ENCODE measurements at places on chromosomes 2 and 18. TPM values are rescaled to one million over a fixed set of nuclear protein-coding genes. Genes with fewer than 3 reads are reported as not detected.

DNA sequence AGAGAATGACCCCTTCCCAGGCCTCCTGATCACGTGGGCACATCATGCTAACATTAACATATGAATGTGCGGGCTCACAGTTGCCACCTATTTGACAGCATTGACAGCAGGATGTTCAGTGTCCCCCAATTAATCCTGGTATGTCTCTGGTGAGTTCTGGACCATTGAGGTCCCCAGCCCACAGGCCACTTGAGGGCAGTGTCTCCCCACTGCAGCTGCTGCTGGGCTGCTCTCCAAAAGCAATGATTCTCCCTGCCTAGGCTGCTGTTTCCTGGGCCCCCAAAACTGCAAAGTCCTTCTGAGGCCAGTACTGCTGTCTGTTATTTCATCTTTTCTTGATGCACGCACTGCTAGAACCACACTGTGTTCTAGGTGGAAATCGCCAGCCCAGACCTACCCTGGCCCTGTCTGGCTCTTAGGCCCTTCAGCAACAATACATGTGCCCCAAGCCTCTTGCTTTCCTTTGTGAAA, 52.7 kb upstream of the MAPK4 start:
- DNase-seq: peak; percentile 63

- no peak for DNase-seq
These were observed 89.9 kb downstream of the GULP1 start for GRCh38 chr2:188381614-188382013.

DNA sequence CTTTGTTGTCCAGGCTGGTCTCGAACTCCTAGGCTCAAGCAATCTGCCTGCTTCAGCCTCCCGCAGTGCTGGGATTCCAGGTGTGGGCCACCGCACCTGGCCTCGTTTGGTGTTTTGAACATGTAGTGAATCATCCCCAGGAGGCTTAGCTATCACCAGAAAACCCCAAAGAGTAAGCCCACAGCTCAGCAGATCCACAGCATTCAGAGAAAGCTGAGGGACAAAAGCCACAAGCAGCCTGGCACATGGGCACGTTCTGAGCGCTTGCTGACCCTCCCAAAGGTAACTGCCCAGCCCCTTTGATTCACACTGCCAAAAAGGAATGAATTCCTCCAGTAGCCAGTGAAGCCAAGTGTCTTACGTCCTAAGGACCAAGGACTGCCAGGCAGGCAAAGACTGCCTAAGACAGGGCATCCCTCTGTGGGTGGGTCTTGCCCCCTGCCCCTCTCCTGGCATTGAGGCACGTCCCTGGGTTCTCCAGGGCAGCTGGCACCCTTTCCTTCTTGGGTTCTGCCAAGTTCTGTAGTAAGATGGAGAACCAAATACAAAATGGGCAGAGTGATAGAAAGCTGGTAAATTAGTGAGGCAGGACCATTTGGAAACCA, 31.7 kb downstream of the MBP start:
- no peak for DNase-seq

DNA sequence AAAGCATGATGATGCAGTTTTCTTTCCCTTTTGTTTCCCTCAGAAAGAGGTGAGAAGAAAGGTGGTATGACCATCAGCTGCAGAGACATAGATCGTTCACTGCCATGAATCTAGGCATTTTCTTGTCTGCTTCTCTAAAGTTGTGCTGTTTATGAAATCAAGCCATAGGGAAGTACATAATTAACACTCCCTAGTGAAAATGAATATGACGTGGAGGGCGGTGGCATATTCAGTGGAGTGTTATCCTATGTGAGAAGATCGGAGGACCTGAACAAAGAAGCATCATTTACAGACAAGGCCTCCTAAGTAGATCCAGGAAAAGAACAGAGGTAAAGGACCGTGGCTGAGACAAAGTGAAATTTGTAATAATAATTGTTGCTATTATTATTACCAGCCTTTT, 509.0 kb upstream of the SLC39A10 start:
- DNase-seq: no peak

DNA sequence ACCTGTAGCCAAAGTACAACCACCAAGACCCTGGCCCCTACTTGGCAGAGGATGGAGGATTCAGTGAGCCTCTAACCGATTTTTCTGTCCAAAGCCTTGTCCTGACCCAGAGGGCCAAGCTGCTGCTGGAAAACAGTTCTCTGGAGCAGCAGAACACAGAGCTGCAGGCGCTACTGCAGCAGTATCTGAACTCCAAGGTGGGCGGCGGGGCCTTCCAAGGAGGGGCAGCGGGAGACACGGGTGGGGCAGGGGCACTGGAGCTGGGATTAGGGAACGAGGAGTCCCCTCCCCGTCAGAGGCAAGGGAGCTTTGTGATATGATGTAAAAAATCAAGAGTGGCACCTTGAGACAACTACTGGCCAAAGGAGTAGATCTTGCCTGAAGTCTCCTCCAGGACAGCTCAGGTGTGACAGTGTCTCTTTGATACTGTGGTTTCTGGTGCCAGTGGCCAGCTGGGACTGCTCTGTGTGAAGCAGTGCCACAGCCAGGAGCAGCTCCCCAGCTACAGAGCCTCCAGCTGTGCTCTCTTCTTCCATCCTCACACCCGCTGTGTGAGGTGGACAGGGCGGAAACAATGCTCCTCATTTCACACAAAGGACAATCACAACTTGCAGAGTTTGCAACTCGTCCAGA, 22.8 kb downstream of the OTOF start:
- DNase-seq: no peak

DNA sequence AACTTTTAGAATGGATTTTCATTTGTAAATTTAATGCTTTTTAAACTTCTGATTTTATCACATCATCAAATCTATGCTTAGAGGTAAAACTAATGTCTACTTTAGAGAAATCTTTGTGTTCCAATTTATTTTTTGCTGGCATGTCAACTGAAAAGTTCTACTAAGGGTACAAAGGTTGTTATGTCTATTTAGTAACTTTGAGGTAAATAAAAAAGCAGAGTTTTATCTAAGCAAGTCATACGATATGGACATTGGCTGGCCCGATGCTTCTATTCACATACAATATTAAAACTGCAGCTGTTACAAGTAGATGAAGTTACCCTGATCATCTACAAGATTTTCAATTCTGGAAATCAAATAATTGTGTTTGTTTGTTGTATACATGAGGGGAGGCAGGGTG, 1575.1 kb downstream of the LRP1B start:
- no peak for DNase-seq

- DNase-seq: no peak
These were observed 11.6 kb downstream of the KCNH7 start for GRCh38 chr2:162826921-162827320.

- no peak for DNase-seq
These were observed 6.3 kb downstream of the PPP4R3B start for GRCh38 chr2:55610954-55611743.

GRCh38 chr2:135226961-135227360, 174.9 kb downstream of the RAB3GAP1 start:
- no peak for DNase-seq

GRCh38 chr2:230541934-230542380, 126.0 kb downstream of the SP100 start:
- no peak for DNase-seq

DNA sequence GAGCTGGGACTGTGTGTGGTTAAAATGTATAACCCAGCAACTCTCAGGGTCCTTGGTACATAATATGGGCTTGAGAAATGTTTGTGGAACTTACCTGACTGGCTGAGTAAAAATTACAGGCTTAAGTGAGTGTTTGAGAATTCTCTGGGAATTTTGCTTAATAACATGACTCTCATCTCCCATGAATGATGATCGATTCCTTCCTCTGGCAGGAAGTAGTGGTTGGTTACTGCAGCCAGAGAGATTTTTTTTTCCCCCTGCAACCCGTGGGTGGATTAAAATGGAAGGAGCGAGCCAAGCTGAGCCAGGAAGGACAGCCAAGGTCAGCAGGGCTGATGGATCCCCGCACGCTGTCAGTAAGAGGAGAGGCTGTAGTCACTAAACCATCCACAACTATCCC, 40.6 kb upstream of the RFX8 start:
- DNase-seq: no peak

DNA sequence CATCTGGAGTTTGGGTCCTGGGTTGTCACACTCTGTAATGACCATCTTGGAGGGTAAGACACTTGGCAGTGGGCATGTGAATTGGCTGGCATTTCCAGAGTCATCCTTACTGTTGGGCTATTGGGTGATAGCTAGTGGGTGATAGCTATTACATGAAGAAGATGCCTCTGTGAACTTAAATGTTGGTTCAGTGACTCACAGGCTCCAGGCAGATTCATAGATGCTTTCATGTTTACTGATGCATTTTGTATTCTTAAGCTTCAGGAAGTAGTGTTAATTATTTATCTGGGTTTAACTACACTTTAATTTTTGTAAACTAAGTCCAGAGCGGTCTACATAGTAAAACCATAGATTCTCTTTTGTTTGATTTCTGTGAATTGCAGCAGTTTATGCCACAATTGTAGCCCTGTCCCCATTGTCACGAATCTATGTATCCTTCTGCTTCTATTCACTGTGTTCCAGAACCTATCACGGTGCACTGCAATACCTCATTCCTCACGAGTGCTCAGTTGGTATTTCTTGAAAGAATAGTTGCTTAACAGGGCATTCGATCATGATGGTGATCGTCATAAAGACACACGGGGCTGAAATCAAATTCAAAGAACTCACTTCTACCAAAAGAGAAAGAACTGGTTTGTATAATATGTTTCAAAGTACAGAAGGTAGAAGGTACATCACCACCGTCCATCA, 79.7 kb downstream of the GBX2 start:
- no peak for DNase-seq

DNA sequence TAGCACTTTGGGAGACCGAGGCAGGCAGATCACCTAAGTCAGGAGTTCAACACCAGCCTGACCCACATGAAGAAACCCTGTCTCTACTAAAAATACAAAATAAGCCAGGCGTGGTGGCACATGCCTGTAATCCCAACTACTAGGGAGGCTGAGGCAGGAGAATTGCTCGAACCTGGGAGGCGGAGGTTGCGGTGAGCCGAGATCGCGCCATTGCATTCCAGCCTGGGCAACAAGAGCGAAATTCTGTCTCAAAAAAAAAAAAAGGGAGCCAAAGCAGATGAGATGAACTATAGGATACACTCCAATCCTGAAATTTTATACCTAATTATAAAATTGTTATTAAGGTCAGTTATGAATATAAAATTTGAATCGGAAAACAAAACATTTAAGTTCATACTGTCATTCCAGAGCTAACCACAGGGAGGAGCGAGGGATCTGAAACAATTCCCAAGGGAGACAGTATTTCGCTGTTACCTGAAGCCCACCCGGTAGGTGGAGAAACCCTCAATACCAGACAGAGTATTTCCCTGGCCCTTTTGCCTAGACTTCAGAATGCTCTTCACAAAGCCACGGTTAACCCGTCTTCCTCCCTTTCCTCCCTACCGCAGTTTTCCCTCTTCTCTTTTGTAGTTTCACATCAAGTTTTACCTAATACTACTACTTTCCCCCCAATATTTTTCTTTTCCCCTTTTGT, 1.4 kb downstream of the PPM1G start:
- no peak for DNase-seq

GRCh38 chr2:98043101-98043500, 43.9 kb upstream of the VWA3B start:
- no peak for DNase-seq

- no peak for DNase-seq
These were observed 1006.1 kb upstream of the CELF4 start for GRCh38 chr18:38571651-38572050.

DNA sequence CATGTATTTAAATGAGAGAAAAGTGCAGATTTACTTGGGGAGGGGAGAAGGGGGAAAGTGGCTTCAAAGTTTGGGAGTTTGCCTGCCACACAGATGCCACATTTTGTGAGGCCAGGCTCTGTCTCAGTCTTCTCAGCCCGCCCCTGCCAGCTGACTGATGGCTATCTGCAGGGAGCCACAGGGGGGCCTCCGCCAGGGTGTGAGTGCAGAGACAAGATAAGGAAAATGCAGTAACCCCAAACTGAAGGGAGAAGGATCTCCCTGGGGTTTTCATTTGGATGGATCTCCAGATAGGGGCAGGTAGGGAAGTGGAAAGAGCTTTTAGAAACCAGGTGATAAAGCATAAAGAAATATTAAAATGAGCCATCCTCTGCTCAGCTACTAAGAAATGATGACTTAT, 128.8 kb downstream of the ZNF521 start:
- peak; percentile 53 for DNase-seq

GRCh38 chr2:174964404-174964803, 40.8 kb downstream of the CHN1 start:
- no peak for DNase-seq

- DNase-seq: no peak
These were observed 37.9 kb downstream of the CDH20 start for GRCh38 chr18:61371111-61371510.

GRCh38 chr18:45412577-45412976, 202.7 kb upstream of the SLC14A2 start:
- DNase-seq: no peak

SPDYA gene
- polyA plus RNA-seq: not detected

NYAP2 gene
- polyA plus RNA-seq: 0.03 TPM

PTH2R gene
- not detected for polyA plus RNA-seq

COLEC11 gene
- 0.23 TPM for polyA plus RNA-seq

VPS4B gene
- polyA plus RNA-seq: 17.9 TPM

SLC25A52 gene
- 0.05 TPM for polyA plus RNA-seq

SFT2D3 gene
- polyA plus RNA-seq: 1.5 TPM

MTCL1 gene
- polyA plus RNA-seq: 3.7 TPM

LINC00305 gene
- polyA plus RNA-seq: not detected

SPHKAP gene
- polyA plus RNA-seq: not detected

Measured in psoas muscle (tissue), 8 donors.